Stimulated activated CD4-positive, alpha-beta T cell treated with anti-CD3 and anti-CD28 coated beads, Interleukin-1b, Interleukin-23, amount 100 ng/mL, for 4 hours (primary cell): ENCODE measurements at places on chromosomes 3 and 15.
A peak's percentile ranks its signal among the peaks of the same experiment; 100 is the strongest.

DNA sequence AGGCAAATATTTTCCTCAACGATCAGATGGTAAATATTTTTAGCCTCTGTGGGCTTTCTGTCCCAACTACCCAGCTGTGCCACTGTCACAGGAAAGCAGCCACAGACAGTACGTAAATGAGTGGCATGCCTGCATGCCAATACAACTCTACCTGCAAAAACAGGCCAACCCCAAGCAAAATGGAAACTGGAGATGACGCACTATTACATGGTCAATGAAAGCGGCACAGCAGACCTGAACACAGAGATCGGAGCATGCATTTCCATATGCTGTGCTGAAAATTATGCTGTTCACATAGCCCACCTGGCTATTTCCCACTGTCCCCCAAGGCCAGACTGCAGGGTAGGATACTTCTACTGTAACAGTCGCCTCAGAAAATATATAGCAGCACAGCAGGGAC is 57.8 kb downstream of the HERC2 start:
- DNase-seq, result no peak

- DNase-seq, result no peak
Observed at GRCh38 chr15:70835415-70835814, 18.5 kb downstream of the LARP6 start.

GRCh38 chr15:57382215-57382614 is 5.9 kb downstream of the CGNL1 start:
- DNase-seq, result no peak

DNA sequence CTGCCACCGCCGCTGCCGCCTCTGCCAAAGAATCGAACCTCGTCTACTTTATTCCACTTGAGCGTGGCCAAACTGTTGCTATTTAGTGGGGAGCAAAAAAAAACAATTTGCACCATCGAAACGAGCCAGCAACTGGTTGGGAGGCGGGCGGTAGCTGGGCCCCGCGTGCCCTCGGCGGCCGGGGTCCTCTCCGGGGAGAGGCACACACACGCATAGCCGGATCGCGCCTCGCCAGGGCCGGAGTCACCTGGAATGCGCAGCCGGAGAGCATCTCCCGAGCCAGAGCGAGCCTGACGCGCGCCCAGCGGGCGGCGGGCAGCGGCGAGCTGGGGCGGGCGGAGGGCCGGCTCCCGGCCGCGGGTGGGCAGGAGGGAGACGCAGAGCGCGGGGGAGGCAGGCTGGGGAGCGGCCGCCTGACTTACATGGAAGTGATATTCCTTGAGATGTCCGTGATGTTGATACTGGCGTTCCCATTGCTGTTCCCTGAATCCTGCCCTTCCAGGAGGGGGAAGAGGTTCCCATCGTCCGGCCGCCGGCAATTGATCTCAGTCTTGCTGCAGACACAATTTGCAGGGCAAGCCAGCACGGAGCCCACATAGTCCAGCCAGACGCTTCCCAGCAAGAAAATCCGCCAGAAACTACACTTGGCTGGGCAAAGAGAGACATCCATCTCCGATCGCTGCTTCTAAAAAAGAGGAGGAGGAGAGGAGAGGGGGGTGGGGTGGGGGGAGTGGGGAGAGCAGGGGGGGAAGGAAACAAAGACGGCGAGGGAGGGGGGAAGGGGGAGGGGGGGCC is 858 bp downstream of the NTRK3 start:
- no peak for DNase-seq

DNA sequence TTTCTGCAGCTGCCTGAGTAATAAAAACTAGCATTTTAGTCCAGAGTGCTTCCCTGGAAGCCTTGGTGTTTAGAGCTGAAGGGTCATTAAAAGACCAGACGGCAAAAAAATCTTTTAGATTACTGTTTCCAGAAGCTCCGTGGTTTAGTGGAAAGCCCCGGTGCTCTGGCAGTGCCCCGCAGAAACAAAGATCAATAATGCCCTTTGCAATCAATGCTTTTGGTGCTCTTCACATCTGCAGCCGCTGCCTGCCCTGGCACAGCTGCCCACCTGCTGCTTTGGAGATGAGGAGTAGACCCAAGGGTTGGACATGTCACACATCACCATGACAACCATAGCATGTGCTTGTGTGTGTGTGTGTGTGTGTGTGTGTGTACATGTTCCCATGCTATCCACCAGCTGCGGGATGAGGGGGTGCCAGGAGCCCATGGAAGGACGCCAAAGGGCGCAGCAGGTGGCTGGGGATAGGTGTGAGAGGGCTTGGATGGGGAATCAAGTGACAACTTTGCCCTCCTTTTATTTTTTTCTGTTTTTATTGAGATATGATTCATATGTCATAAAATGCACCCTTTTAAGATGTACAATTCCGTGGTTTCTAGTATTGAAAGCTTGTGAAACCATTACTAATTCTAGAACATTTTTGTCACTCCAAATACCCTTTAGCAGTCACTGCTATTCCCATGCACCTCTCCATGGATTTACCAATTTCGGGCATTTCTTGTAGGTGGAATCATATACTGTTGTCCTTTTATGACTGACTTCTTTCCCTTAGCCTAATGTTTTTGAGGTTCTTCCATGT is 75.7 kb upstream of the KLHL25 start:
- no peak for DNase-seq

GRCh38 chr15:41292521-41292920 is 39.9 kb downstream of the OIP5 start:
- no peak for DNase-seq

- DNase-seq, result peak; percentile 52
Observed at GRCh38 chr3:150409512-150410310, 1.6 kb downstream of the TSC22D2 start.

DNA sequence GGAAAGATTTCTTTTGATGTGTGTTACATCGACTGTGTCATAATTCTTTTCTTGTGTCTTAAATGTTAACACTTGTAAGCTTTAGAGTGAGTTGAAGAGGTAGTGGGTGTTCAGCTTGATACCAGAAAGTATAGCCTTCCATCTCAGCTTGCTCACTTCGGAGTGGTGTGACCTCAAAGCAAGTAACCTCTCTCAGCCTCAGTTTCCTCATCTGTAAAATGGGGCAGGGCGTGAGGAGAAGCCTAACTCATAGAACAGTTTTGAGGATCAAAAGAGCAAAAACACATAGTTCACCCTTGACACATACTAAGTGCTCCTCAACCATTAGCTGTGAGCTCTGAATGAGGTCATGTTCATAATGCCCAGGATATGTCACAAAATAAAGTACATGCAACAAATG is 434.8 kb upstream of the PROK2 start:
- DNase-seq, result no peak

GRCh38 chr15:58224068-58224467 is 85.9 kb downstream of the AQP9 start:
- no peak for DNase-seq

GRCh38 chr15:91113030-91113429 is 13.0 kb downstream of the SV2B start:
- DNase-seq, result no peak

- no peak for DNase-seq
Observed at GRCh38 chr15:62886431-62887071, 156.0 kb upstream of the TPM1 start.

DNA sequence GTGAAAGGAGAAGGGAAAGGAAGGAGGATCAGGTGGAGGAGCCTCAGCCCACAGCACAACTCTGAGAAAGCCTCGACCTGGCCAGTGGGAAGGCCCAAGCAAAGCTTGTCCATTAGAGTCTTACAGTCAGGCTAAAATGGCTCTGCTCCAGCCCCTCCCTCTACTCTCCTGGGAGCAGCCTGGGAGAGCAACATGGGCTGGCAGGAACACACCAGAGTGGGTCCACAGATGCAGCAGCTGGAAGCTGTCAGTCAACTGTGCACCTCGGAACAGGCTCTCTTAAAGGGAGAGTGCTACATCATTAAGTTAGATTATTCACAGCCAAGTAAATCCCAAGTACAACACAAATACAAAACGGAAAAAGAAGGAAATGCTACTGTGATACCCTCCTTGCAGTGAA is 98.0 kb upstream of the LIMD1 start:
- no peak for DNase-seq

DNA sequence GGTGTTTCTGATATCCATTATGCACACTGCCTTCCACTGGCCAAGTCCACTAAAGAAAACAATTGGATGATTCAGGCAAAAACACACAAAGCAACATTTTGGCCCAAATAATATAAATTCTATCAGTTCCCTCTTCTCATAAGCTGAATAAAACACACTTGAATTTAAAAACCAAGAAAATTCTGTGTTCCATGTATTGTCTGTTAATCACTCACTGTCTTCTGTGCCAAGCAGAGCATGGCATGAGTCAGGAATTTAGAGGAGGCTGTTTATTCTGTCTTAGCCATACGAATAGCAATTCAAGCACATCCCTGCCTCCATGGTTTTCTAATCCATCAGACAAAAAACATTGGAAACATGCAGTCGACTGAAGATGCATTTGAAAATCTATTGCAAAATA is 215.6 kb upstream of the UMPS start:
- no peak for DNase-seq

- DNase-seq, result no peak
Observed at GRCh38 chr3:64160000-64160695, 65.1 kb downstream of the PRICKLE2 start.

GRCh38 chr3:157091083-157091833 is 68.7 kb downstream of the CCNL1 start:
- DNase-seq, result no peak

- DNase-seq, result no peak
Observed at GRCh38 chr3:57559526-57559925, 3.5 kb downstream of the PDE12 start.

GRCh38 chr15:41656188-41656587 is 4.0 kb upstream of the MGA start:
- no peak for DNase-seq

GRCh38 chr3:23859012-23859743 is 53.4 kb downstream of the UBE2E1 start:
- DNase-seq, result no peak

GRCh38 chr3:184884359-184885017 is 72.5 kb downstream of the VPS8 start:
- DNase-seq, result no peak

DNA sequence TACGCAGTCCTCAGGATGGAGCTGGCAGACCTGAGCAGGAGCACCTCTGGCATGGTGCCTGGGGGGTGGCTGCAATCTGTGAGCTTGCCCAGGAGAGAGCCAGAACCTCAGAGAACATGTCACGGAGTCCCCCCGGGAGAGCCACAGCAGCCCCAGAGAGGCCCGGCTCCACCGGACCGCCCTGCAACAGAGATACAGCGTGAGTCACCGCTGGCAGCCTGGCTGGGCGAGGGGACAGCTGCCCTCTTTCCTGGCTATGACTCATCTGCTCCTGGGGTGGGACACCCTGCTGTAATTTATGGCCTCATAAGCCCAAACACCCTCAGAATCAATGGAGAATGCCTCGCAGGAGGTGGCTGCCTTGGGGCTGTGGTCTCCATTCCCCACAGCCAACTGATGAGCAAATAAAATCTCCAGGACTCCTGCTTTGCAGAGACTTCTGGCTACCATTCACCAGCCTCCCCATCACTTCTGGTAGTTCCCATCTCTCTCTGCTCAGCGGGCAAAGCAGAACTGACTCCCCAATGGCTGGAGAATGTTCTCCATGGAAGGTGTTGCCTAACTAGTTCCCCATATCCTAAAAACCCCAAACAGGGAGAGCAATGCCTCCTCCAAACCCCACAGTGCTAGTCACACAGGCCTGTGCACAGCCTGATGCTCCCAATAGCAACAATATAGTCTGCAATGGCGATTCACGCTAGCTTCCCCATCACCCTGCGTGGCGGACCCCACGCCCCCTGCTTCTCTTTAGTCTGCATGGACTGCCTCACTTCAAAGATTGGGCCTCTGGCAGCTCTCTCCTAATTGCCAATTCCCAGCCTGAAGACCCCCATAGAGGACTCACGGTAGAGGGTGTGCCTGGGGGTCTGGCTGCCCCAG is 21.6 kb downstream of the ACSBG1 start:
- no peak for DNase-seq

DNA sequence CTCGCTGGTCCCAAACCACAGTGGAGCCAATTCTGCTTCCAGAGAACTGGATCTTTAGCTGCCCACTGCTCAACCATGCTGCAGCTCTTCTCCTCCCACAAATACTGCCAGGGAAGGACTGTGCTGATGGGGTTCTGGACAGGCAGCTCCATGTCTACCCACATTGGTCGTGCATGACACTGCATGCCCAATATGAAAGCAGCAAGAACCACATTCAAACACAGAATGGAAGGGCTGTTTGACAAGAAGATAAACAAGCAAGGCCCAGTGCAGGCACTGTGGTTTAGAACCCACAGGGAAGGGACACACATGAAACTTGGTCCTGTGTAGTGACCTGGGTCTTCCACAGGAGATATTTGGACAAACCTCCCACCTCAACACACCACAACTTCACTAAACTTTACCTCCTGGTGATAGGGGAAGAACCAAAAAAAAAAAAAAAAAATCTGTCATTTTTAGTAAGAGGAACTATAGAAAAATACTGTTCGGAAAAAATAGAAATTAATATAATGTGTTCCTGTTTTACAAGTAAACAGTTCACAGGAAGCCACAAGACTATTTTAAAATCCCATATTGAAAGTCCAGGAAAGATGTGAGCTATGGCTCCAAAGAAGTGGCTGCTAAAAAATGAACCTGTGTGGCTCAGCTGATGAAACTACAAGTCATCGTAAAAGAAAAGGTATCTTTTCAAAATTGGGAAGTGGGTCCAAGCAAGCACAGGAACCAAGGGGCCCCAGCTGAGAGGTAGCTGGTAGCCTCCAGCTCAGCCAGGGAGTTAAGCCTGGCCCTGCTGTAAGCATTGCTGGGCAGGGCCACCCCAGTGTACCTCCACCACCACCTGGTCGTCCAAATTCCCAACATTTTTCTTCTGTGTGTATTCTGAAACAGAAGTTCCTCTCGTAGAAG is 77.7 kb upstream of the ACAN start:
- DNase-seq, result no peak

GRCh38 chr3:47722859-47723258 is 58.8 kb downstream of the SMARCC1 start:
- no peak for DNase-seq

GRCh38 chr3:146308222-146308621 is 57.3 kb upstream of the PLSCR4 start:
- DNase-seq, result no peak

- no peak for DNase-seq
Observed at GRCh38 chr3:62665627-62666437, 209.4 kb downstream of the CADPS start.

DNA sequence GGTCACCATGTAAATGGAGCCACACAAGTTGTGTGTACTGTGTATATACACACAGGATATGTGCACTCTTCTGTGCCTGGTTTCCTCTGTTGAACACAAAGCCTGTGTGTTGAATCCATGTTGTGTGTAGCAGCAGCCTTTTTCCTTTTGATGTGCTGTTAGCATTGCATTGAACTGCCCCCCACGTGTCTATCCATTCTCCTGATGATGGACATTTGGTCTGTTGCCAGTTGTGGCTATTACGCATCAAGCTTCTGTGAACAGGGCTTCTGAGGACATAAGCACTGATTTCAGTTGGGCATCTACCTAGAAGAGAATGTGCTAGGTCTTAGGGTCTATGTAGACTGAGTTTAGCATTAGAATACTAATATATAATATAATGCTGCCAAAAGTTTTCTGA is 77.4 kb downstream of the LSM3 start:
- no peak for DNase-seq

DNA sequence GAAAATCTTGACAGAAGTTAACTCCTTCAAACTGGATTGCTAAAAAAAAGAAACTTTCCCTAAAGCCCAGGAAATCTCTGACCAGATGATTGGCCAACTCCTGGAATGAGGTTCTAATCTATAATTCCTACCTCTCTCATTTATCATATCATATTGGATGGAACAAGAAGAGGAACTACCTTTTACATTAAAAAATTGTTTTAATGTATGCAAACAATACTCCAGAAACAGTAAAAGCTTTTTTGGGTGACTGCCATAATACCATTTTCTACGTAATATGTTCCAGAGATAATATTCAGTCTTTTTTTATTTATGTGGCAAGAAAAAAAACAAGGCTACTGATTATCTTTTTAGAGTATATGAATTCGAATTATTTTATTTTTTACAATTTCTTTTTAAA is 204.4 kb downstream of the TUSC7 start:
- DNase-seq, result no peak
